NCI-H524 treated with DMSO at 0.1 percent for 48 hours (cell line): ENCODE measurements at places on chromosomes 4 and X.

DNA sequence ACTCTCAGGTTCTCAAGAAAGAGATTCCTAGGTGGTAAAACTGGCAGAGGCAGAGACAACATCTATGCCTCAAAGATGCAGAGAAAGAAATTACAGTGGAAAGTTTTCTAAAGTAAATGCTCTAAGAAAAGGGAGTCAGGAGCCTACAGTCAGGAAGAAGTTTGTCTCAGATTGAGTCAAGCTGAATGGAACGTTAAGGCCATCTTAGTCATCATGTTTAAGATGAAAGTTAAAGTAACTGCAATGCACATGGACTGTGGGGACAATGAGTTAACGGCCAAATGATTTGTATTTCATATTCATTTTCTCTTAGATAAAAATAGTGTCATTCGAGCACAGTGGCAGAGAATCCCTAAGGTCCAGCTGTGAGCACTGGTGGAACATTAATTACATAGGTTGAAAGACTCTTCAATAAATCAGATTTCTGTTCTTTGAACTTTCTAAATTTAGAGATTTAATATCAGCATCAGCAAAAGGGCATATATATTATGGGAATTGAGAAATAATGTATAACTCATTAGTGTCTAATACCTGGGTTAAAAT, 384.6 kb downstream of the DTHD1 start:
- DNase-seq = no peak

DNA sequence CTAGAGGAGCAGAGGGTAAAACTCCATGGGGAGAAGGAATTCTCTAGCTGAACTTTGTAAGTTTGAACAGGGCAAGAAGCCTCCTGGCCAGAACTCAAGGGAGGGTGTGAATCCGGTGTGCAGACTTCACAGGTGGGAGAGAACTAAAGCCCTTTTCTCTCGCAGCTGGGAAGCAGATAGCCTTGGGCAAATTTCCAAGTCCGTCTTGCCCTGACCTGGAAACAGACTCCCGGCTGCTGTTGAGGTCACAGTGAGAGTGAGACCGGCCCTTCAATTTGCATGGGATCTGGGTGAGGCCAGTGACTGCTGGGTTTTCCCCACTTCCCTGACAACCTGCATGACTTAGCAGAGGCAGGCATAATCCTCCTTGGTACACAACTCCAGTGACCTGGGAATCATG, 94.5 kb upstream of the ZNF827 start:
- DNase-seq = no peak

- DNase-seq = no peak
Observed at GRCh38 chr4:99154658-99155342, 10.7 kb upstream of the ADH4 start.

GRCh38 chrX:138191998-138192397, 519.5 kb downstream of the FGF13 start:
- DNase-seq = no peak

DNA sequence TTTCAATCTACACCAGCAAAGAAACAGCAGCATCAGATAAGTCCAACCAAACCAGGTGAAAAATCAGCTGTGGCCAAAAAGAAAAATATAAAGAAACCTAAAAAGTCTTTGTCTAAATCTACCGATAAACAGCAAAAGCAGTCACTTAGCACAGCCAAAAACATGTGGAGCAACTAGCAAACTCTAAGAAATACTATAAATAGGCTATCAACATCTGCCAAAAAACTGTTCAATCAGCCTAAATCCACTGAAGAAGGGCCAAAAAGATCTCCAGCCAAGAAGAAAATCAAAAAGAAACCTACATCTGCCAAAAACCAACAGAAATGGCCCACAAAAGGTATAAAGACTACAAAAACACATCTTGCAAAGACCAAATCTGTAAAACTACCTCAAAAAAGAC, 36.7 kb upstream of the CABS1 start:
- no peak for DNase-seq

DNA sequence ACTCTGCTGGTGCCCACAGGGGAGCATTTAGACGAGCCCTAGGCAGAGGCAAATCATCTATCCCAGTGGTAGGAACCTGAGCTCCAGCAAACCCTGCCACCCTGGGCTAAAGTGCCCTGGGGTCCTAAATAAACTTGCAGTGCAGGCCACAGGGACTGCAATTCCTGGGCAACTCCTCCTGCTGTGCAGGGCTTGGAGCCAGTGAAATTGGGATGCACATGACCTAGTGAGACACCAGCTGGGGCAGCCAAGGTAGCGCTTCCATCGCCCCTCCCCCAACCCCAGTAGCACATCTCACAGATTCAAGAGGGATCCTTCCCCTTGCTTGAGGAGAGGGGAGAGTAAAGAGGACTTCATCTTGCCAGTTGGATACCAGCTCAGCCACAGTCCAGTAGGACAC, 44.1 kb downstream of the CHRNA9 start:
- no peak for DNase-seq

GRCh38 chr4:180456928-180457327, 1786.3 kb upstream of the TENM3 start:
- DNase-seq = no peak

GRCh38 chr4:38313175-38313574, 350.8 kb upstream of the KLF3 start:
- DNase-seq = no peak

- no peak for DNase-seq
Observed at GRCh38 chr4:11565899-11566298, 137.2 kb upstream of the HS3ST1 start.

DNA sequence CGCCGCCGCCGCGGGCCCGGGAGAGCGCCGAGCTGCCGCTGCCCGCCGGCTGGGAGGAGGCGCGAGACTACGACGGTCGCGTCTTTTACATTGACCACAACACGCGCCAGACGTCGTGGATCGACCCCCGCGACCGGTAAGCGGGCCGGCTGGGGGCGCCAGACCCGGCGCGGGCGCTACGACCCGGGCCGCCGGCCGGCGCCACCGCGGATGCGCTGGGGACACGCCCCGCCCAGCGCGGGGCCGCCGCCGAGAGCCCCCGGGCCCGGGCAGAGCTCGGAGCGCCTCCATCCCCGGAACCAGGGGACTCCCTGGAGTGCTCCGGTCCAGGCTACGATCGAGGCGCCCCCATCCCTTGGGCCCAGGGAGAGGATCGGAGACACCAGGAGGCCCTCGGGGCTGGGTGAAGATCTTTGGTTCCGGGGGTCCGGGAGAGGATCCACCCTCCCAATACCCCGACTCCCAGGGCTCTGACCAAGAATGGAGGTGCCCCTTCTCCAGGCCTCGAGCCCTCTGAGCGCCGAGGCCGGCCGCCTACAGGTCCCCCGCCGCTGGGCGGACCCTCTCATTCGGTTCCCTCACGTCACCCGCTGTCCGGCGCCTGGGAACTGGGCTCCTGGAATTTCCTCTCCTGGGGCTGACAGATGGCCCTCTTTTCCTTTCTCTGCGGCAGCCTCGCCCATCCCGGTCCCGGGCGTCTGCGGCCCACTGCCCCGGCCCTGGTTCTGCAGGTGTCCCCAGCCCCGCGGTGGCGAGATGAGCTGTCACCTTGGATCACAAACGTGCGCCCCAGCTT, 48.8 kb downstream of the CLDN34 start:
- no peak for DNase-seq

DNA sequence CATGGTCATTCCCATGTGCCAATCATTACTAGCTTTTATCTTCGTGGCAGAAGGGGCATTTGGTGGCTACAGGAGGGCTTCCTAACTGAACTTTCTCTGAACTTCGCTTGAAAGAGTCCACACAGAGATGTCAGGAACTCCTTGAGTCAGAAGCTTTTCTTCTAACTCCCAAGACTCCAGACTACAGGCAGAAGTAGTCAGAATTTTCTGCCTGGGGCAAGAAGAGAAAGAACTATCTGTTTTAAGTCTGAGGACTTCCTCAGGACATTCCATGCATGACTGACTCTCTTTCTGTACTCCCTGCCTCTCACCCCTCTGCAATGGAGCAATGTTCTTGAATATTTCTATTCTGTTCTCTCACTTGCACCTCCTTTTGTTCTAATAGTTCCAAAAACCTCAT, 170.5 kb upstream of the TBC1D9 start:
- no peak for DNase-seq

- no peak for DNase-seq
Observed at GRCh38 chrX:85004255-85004654, 578 bp downstream of the APOOL start.
